GM12891 (cell line): ENCODE measurements at places on chromosomes 5 and 9.

GRCh38 chr9:89734600-89735041 lies 129.8 kb downstream of the GADD45G start:
- DNase-seq: no peak

DNA sequence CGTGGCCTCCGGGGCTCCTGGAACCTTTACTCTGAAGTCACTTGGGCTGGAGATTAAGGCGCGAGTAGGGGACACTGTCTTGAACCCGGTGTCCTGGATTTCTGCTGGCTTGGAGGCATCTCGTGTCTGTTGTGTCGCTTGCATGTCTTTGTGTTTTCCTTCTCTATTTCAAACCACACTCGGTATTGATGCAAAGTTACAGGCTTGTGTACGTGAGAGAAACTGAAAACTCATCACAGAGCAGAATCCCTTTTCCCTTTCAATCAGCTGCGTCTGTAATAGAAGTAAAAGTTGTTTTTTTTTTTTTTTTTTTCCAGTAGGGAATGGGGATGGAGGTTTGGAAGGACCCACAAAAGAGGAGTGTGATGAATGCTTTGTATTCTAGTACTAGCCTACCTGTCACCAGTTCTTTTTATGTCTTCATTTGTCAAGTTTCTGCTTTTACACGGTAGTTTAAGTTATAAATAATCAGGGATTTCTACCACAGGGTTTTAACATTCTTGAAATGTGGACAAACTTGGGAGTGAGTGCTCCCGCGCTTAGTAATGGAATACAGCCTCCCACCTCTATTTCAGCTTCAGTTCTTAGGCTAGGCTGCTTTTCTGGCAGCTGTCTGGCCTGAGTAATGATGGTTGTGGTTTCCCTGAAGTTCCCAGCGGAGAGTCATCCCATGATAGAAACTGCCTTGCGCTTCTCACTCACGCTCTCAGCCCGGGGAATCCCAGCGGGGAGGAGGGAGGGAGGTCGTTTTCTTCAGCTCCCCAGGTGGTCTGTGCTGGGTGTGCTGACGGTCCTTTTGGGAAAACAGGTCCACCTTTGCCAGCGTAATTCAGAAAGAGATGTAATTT lies 763 bp downstream of the TJP2 start:
- DNase-seq: peak; percentile 30

- DNase-seq: no peak
These were observed 253.5 kb upstream of the ATP10B start for GRCh38 chr5:161105525-161105924.

DNA sequence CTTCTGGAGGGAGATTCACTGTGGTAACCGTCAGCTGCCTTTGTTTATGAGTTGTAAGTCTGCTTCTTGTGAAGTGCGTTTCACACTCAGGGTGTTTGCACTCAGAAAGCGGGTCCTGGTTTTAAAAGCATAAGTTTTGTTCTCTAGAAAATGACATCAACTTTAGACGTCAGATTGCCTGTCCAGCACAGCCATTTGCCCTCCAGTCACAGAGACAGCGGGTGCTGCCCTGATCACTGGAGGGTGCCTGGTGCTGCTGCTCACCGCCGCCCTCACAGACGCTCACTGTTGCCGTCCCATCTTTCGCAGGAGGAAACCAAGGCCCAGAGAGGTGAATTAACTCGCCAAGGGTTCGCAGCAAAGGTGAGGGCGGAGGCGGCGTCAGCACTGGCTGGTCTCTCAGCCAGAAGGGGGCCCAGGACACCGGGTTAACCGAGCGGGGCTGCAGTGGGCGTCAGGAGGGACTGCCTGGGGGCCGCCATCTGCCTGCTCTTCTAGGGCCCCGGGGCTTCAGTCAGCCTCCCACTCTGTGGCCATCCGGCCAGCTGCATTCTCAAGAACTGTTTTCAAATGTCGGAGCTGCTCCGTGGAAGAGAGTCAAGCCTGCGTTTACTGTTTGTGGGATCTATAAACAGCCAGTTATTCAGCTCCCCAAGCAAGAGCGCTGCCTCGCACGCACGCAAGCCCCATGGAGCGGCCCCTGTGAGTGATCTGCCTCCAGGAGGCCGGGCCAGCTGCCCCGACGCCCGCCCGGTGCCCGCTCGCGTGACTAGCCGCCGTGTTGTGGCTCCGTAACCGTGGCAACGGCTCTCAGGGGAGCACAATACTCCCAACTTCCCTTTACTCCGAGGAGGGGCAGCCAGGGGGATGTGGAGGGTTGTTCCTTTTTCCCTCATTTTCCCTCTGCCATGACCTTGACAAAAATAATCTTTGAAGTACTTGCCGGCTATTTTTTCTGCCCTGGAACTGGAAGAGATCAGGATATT lies 43.4 kb upstream of the EXOC3 start:
- peak; percentile 77 for DNase-seq

- no peak for DNase-seq
These were observed 84.9 kb upstream of the ANKRD55 start for GRCh38 chr5:56317923-56318561.

DNA sequence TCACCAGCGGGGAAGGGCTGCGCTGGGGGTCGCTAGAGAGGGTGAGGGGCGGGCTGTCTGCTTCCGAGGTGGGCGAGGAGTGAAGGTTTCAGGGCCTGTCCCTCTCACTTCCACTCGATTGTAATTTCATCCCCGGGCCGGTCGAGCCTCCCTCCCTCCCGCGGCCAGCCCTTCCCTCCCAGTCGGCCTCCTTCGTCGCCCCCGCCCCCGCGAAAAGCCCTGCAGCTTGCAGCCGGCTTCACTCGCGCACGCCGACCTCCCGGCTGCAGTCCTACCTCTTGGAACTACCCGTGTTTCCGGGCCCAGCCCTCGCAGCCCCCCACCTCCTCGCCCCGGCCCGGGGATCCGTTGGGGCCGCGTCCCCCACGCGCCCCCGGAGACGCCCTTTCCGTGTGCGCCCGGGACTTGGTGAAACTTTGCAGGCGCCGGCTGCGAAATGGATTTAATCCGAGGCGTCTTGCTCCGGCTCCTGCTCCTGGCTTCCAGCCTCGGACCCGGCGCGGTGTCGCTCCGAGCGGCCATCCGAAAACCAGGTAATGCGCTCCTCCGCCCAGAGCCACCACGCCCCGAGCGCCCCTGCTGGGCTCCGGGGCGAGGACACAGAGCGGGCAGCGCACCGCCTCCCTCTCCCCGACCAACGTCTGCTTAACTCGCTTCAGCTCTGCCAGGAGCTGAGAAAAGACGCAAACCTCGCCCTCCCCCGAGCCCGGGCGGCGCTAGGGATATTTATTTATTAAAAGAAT lies at the start of gene EGFLAM:
Gene EGFLAM, plus strand, starts transcription at position 241 of the 743 bp plus-strand sequence. Its CDS starts 196 bp downstream, at position 437.
- peak; percentile 15 for DNase-seq

DNA sequence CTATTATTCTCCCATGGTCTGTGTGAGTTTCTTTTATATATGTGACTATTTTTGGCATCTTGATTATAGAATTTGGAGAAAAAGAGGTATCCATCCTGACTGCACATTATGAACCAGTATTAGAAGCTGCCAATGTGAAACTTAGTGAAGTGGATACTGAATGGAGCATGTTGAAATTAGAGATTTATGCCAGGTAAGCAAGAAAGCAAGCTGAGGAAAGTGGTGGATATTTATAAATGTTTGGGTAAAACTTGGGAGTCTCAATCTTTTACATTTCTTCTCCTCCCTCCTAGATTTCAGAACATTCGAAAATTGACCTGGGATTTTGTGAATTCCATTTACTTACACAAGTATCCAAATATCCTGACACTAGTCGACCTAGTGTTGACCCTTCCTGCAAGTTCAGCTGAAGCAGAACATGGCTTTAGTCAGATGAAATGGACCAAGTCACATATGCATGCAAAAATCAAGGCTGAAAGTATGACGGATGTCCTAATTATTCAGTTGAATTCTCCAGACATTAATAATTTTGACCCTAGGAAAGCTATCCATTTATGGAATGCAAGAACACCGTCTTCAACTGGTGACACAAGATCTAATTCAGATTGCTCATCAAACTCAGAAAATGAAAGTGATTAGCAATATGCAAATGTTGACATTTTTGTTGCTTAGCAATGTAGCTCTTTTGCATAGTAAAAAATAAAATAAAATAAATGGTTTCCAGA lies 66.8 kb upstream of the IL7R start:
- no peak for DNase-seq
